ENCODE measurements at places on chromosomes 13 and 19. TPM values are rescaled to one million over a fixed set of nuclear protein-coding genes. Genes with fewer than 3 reads are reported as not detected.

Gene SGCG
- total RNA-seq = not detected

Gene CYP4F11
- total RNA-seq = under 0.01 TPM

Gene POSTN
- under 0.01 TPM for total RNA-seq

Gene MAN2B1
- total RNA-seq = 38.3 TPM

Gene CBY2
- total RNA-seq = not detected

Gene SHANK1
- total RNA-seq = under 0.01 TPM

Gene ZNF763
- 1.4 TPM for total RNA-seq

Gene SAFB2
- 28.0 TPM for total RNA-seq

Gene KANK3
- under 0.01 TPM for total RNA-seq

Gene KIR2DL3
- total RNA-seq = not detected

Gene NDUFA11
- total RNA-seq = 363 TPM

Gene WDR83
- total RNA-seq = 8.5 TPM

Gene FCAR
- total RNA-seq = not detected

Gene CDADC1
- total RNA-seq = 2.5 TPM
